ENCODE measurements at places on chromosomes 3 and 15.

DNA sequence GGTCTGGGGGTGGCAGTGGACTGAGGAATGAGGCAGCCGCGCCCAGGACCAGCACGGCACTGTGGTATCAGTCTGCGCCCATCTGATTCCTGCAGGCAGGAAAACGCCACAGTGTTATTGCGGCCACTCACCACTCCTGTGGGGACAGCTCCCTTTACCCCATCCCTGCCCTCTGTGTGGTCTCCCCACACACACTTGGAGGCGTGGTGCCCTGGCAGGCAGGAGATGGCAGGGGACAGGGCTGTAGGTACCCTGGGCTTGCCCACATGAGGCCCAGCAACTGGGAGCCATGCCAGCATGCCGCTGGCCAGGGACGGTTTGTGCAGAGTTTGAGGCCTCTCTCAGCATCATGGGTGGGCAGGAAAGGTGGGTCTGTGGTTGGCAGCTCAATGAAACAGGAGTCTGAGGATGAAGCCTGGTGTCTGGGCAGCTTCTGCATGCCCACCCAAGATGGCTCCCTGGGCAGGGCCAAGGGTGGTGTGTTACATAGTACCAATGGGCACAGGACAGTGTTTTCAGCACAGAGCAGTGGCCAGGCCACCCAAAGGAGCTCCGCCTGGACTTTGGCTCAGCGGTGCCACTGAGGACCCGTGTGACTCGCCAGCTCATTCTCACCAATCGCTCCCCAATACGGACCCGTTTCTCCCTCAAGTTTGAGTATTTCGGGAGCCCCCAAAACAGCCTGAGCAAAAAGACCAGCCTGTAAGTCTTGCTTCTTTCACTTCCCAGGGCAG lies 27.2 kb downstream of the ACAA1 start:
- DNase-seq: no peak

- DNase-seq: no peak
Measured at GRCh38 chr15:101568309-101568708, 78.8 kb upstream of the PCSK6 start.

- DNase-seq: no peak
Measured at GRCh38 chr3:195931582-195932273, 23.4 kb upstream of the TNK2 start.

DNA sequence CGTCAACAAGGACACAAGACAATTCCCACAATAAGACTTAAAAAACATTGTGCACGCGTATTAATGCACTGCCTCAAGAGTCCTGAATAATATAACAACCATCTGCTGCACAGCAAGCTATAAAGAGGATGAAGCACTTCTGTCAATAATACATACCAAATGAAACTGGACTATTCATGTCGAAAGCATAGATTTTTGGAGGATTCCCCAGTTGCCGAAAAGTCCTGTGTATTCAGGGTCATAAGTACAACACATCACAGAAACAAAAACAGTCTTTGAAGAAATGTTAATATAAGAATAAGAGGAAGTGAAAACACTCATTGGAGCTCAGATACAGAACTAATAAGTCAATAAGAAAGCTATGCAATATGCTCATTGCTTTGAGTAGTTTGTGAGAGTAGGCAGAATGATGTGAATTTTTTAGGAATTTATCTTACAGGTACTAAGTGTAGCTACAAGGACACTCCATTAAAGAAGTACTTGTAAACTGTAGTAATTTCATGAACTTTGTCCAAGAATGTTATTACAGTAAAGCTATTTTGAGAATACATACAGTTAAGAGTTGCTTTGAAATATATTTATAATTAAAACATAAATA lies 31.6 kb downstream of the CBLB start:
- DNase-seq: no peak

DNA sequence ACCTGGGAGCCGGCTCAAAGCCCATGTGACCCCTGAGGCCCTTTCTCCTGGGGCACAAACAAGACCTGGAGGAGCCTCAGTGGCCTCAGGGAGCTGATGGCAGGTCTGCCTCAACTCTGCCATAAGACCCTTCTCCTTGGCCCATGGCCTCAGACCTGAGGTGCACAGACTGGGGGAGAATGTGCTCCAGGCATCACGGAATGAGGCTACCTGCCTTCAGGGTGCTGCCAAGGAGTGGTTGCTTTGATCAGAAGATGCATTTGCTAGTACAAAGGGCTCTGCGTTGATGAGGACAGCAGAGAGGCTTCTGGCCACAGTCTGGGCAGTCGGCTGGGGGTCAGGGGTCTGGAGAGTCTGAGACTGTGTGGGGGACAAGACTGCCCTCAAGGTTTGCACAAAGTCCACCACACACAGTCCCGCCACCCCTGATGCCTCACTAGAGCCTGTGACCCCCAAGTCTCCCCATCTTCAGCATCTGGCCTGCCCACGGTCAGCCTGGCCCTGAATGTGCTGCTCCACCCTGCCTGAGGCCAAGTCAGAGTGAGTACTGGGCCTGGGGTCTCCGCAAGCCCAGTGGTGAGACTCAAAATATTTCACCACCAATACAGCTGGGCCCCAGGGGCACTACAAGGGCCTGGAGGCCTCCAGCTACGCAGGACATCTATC lies 26.6 kb downstream of the ALDH1L1 start:
- no peak for DNase-seq

DNA sequence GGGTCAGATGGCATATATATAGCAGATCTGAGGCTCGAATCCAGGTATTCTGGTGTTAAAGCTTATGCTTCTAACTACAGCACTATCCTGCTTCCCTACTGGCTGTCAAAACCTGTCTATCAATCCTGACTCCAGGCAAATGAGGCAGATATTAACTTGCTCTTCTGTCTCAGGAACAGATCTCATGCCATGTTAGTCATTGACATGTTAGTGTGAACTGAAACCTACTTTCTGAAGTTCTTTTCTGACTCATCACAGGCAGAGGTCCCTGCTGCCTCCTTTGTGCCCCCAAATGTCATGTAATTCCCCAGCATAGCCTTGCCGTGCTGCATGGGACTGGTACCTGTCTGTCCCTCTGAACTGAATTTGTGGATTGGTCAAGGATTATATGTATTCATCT lies 125.0 kb upstream of the SMAD3 start:
- no peak for DNase-seq

GRCh38 chr3:112004187-112004586 lies 5.5 kb downstream of the TAGLN3 start:
- DNase-seq: no peak

- DNase-seq: no peak
Measured at GRCh38 chr3:132444383-132444782, 27.1 kb downstream of the DNAJC13 start.

DNA sequence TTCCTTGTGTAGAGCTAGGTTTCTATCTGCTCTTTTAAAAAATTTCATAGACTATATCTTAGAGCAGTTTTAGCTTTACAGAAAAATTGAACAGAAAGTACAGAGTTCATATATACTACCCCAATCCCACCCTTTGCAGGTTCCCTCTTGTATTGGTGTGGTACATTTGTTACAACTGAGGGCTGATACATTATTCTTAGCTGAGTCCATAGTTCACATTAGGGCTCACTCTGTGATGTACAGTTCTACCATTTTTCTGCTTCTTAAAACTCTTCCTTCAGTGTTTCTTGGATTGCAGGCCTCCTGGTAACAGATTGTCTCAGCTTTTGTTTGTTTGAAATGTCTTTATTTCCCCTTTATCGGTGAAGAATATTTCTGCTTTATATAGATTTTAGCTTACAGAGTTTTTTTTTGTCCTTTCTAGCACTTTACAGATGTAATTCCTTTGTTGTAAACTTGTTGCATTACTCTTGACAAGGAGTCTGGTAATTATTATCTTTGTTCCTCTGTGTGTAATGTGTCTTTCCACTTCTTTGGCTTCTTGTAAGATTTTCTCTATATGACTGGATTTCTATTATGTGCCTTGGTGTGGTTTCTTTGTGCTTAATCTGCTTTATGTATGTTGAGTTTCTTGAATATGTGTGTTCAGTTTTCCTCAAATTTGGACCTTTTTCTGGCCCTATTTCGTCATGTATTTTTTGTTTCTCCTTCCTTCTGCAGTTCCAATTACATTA lies 25.3 kb downstream of the MEF2A start:
- DNase-seq: no peak

DNA sequence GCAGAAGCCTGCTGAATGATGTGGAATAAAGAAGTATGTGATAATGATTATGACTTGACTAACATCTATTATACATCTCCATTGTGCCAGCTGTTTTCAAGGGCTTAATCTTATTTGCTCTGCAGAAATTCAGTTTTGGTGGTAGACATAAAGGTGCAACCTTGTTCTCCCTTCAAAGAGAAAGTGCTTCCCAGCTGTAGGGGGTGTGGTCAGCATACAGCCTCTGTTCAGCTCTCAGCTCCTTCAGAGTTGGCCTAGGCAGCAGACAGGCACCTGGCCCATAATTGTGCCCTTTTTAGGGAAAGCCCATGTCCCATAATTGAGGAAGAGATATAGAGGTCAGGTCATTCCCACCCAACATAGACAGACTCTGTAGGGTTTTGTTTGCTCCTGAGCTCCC lies 104.3 kb upstream of the EOMES start:
- no peak for DNase-seq

DNA sequence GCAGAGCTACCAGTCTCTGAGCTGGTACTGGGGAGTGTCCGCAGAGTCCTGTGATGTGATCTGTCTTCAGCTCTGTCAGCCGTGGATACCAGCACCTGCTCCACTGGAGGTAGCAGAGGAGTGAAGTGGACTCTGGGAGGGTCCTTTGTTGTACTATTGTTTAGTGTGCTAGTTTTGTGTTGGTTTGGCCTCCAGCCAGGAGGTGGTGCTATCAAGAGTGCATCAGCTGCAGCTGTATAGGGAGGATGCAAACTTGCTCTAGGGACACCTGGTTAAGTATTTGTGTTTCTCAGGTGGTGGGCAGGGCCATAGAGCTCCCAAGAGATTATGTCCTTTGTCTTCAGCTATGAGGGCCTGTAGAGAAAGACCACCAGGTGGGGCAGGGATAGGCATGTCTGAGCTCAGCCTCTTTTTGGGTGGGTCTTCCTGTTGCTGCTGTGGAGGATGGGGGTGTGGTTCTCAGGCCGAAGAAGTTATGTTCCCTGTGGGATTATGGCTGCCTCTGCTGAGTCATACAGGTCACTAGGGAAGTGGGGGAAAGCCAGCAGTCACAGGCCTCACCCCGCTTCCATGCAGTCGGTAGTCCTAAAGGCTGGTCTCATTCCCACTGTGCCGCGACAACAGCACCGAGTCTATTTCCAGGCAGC lies 443.2 kb upstream of the TBL1XR1 start:
- peak; percentile 8 for DNase-seq

GRCh38 chr3:6025032-6025431 lies 835.9 kb upstream of the GRM7 start:
- DNase-seq: no peak

DNA sequence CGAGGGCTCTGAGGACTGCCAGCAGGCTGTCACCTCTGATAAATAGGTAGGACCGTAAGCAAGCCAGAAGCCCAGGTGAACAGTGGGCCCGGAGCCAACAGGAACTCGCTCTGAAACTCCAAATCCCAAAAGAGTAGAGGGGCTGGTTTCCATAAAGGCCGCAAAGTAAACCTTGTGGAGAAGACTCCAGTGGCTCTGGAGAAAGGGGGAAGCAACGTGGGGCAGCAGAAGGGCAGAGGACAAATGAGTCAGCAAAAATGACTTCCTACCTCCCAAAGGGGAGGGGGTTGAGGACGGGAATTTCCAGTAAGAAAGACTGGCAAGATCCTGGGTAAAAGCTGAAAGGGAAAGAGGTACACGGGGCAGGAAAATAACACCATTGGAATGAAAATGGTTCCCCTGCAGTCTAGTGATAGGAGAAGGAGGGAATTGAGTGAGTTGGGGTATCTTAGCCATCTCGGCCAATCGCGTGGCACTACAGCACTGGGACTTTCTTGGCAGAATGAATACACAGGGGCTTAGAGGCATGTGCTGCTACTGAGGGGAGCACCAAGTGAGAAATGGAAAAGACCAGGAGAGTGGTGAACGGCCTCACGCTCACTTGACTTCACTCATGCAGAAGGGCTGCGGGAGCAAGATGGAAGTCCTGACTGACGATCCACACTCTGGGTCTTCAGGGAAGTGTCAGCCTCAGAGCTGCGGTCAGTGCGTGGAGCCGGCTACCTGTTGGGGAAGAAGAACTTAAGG lies 33.2 kb downstream of the BMF start:
- DNase-seq: no peak

DNA sequence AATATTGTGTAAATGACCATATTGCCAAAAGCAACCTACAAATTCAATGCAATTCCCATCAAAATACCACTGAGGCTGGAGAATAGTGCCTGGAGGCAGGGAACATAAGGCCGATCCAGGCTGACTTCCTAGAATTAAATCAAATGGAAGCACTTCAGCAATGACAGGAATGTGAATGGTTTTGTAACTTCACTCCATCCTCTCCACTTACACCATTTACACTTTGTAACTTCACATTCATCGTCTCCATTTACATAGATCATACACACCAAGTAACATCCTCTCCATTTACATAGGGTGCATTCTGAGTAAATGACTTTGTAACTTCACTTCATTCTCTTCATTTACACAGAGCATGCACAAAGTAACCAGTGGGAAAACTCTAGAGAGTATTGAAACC lies 11.6 kb downstream of the STRIT1 start:
- DNase-seq: no peak

- no peak for DNase-seq
Measured at GRCh38 chr3:140467104-140467577, 210.7 kb upstream of the TRIM42 start.

- DNase-seq: no peak
Measured at GRCh38 chr3:54123003-54123775, 837 bp downstream of the CACNA2D3 start.

- DNase-seq: no peak
Measured at GRCh38 chr15:39886418-39886817, 33.6 kb downstream of the GPR176 start.

- DNase-seq: no peak
Measured at GRCh38 chr3:181699171-181699903, 12.4 kb upstream of the SOX2 start.

DNA sequence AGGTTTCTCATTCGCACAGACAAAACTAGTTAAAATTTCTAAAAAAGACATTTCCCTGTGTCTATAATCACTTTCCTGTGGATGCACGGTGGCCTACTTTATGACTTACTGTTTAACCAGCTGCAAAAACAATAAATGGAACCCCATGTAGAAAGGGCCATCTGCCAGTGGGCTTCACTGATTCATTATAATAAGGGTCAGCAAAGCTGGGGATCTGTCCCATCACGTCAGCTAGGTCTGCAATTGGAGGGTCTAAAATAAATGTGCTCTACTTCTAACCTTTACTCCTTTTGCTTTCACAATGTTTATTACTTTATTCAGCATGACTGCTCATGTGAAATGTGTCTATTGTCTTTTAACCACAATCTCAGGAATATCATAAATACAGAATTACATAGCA lies 43.1 kb upstream of the NMD3 start:
- no peak for DNase-seq

DNA sequence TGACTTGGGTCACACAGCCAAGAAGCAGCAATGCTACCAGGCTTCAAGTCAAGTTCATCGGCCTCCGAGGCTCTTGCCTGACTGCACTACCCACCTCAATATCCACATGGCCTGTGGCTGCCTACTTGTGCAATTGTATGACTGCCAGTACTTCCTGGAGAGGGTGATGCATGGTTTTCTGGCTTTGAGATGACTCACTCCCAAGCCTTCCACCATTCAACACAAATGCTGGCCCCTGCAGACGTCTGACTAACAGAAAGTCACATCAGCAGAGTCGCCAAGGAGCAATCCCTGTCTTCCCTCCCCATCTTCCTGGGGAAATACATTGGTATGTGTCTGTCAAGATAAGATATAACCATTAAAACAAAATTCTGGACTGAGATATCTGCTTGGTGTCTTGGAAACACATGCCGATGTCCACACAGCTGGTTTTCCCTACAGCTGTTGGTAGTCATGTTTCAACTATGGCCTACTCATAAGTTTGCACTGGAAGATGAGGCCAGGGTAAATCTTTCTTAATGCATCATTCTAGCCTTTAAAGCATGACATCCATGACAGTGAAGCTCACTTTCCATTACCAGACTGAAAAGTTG lies 79.6 kb upstream of the SPATA12 start:
- no peak for DNase-seq

All from T-helper 2 cell (primary cell).